CD4-positive, alpha-beta T cell treated with Interferon alpha-2 for 1 hour (primary cell): ENCODE measurements at places on chromosomes 5 and 9.

- no peak for DNase-seq
Measured at GRCh38 chr5:147927901-147928300, 21.6 kb upstream of the C5orf46 start.

- no peak for DNase-seq
Measured at GRCh38 chr5:91106842-91107511, 276.1 kb downstream of the ARRDC3 start.

- no peak for DNase-seq
Measured at GRCh38 chr5:172342918-172343317, 59.4 kb upstream of the UBTD2 start.

DNA sequence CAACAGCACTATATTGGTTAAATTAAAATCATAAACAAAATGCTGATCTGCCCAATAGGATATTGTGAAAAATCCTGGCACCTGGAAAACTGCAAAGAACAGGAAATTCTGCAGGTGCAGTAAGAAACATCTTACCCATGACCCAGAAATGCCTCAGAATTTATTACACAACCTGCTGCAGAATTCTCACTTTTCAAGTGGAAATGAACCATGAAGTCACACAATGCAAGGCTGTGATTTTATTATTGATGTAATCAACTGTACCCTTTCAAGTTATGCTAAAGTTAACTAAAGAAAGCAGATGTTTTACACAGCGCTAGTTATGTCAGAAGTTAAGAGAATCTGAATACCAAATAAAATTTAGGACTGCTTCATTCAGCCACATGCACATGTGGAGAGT is 6.0 kb downstream of the STRBP start:
- no peak for DNase-seq

GRCh38 chr5:58944221-58944620 is 361.3 kb downstream of the RAB3C start:
- no peak for DNase-seq

GRCh38 chr5:132364319-132364718 is 5.2 kb upstream of the SLC22A5 start:
- DNase-seq = no peak

GRCh38 chr9:84320231-84320630 is 20.3 kb downstream of the SLC28A3 start:
- no peak for DNase-seq

DNA sequence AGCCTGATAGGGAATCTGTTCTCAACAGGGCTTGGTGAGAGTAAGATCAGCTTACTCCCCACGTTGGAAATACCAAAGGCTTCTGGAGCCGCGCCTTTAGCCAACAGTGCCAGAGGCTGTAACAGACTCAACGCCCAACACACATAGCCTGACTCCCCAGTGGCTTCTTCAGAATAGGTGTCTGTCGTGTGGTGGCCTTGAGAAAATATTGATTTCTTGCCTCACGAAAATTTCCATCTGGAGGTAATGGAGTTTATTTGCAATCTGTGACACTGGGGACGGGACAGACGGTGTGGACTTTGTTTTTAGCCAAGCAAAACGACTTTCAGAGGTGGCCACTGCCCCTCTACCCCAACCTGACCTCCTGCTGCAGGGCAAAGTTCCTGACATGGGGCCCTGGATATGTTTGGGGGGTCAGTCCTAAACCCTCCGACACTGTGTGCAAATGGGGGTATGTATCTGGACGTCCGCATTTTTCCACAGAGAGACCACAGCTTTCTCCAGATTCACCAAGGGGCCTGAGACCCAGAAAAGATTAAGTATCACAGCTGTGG is 189.3 kb downstream of the CDK5RAP2 start:
- no peak for DNase-seq

DNA sequence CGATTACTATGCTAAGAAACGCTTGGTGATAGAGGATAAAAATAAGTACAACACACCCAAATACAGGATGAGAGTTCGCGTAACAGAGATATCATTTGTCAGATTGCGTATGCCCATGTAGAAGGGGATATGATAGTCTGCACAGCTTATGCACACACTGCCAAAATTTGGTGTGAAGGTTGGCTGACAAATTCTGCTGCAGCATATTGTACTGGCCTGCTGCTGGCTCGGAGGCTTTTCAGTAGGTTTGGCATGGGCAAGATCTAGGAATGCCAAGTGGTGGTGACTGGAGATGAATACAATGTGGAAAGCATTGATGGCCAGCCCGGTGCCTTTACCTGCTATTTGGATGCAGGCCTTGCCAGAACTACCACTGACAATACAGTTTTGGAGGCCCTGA is 208.4 kb downstream of the PDZD2 start:
- no peak for DNase-seq

DNA sequence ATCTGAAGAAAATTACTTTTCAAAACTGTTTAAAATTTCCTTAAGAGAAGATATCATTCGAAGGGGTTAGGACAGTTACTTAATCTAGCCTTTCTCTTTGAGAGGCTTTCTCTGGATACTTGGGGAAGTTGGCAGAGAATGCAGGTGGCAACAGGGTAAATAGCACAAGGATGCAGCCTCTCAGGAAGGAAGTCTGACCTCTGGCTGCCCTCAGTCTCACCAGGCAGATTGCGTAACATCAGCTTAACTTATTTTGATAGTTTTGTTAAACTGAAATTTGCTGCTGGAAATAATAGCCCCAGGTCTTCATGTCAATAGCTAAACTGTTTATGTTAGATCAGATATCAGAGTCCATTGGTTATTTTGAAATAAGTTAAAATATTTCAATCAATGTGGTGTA is 20.4 kb downstream of the CCDC192 start:
- DNase-seq = no peak

- DNase-seq = no peak
Measured at GRCh38 chr9:104494808-104495207, 9.3 kb upstream of the OR13F1 start.

GRCh38 chr9:2787065-2787464 is 56.8 kb downstream of the PUM3 start:
- DNase-seq = no peak

DNA sequence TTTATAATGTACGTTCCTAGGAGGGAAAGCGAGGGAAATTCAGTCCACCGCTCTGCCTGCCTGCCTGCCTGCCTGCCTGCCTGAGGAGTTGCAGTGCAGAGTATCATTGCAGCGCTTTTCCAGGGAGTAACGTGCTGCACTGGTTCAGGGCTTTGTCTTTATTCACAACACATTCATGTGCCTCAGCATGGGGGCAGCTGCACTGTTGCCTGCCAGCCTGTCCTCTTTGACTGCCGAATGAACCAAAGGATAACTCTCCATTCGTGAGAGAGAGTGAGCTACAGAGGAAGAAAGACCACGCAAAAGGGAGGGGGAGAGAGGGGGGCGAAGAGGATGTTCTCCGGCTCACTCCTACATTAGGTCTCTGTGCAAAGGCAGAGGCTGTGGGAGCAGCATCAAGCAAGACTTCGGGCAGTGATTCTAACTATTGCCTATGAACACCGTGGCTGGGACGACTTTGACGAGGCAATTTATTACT is 791.2 kb downstream of the MAT2B start:
- DNase-seq = no peak

DNA sequence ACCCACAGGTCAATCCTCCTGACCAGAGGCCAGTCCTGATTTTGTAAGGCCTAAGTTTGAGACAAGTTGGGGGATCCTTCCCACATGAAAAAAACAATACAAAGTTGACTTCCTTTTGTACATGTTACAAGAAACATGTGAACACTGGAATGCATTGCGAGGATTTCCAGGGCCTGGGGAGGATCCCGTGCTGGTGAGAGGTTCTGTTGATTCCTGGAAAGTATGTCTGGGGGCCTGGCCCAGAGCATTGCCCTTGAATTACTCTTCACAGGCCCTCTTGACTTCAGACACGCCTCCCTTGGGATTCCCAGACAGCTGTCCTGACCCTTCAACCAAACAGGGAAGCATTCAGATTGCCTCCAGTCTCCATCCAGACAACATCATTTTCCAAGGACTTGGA is 234.2 kb upstream of the IRX2 start:
- no peak for DNase-seq

DNA sequence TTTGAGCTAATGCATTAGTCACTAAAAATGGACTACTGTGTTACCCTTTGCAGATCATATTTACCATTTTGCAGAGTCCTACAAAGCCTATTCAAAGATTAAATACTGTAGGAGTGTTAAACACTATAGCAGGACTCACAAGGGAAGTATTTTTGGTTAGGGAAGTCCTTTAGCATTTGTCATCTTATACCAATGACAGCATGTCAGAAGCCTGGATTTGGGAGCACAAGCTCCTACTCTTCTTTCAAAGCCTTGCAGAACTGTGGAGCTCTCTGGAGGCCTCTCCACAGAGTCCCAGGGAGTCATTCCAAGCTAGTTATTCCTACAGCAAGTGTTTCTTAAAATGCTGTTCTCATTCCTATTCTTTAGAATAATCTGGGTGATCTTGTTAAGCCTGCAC is 288.8 kb downstream of the PIK3R1 start:
- no peak for DNase-seq

DNA sequence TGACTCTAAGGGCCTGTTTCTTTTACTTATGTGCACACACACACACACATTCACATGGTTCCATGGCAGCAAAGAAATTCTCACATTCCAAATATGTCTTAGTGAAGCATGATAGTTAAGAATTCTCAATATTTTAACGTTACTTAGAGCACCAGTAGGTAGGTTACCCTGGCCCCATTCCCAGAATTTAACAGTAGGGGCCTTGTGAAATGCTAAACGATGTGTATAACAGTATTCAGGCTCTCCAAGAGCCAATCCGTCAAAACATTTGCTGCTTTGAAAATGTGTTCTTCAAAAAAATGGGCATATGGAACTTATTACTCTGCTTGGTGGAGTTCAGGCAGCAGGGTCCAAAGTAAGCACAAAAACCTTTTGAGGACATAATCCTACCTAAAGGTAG is 93.7 kb upstream of the DAB2 start:
- DNase-seq = no peak

DNA sequence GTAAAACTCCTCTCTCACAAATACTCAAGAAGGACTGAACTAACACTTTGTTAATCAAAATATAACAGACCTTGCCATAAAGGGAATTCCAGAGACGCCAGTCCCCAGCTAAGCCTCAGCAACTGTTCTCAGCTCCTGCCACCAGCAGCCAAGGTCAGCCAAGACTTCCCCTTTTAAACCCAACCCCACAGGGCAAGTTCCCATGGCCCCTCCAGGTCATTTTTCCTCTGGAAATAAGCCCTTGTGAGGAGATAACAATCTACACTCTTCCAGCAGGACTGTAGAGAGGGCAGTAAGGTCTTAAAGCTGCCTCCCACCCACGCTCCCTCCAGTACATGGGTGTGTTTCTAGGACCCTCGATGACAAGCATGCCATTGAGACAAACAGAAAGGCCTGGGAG is 78.3 kb downstream of the DPYSL3 start:
- DNase-seq = no peak

DNA sequence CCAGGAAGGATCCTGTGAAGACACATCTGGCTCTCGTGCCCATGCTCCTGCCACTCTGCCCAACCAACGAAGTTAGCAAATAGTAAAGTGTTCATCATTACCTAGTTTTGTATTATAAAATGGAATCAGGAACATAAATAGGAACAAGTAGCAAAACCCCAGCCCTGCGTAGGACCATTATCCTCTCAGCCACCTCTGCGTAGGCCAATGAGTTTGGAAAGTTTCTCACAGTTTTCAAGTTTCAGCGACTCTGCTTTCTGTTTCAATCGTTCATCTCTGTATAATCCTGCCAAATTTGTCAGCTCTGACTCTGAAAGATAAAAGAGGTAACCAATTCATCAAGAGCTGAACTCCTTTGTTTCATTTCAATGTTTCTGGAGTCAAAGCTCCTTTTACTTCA is 10.1 kb upstream of the SPATA24 start:
- no peak for DNase-seq

GRCh38 chr5:116023619-116024018 is 8.7 kb upstream of the ARL14EPL start:
- DNase-seq = no peak

GRCh38 chr5:155631116-155631515 is 617.6 kb downstream of the KIF4B start:
- DNase-seq = no peak

- peak; percentile 38 for DNase-seq
Measured at GRCh38 chr9:122498883-122499288, 11.7 kb upstream of the OR1J2 start.

DNA sequence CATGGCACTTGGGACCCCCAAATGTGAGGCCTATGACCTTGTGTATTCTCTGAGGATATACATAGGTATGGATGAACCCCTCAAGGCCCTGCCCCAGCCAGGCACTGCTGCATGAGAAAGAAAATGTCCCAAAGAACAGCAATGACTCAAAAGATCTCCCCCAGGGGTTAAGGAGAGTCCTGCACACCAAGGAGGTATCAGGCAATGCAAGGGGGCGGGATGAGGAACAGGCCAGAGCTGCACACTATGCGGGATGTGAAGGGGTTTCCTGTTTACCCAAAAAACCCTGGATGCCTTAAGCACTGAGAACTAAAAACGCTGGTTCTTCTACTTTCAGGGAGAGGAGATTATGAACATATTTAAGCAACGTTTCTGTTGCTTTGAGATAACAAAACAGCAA is 3.4 kb downstream of the RAPGEF1 start:
- peak; percentile 31 for DNase-seq
